ENCODE measurements at places on chromosomes 12 and 14.

GRCh38 chr12:92717202-92717601, 14.4 kb downstream of the PLEKHG7 start:
- H3K36me3 ChIP-seq, result peaks cover 7% of the 10 kb centered on the region
- H3K27me3 ChIP-seq, result no peaks in the 10 kb centered on the region
- no peak overlapping the region for H3K27ac ChIP-seq
- H3K4me1 ChIP-seq, result peaks cover 4% of the 10 kb centered on the region

- DNase-seq, result no peak
- no peak overlapping the region for H3K4me3 ChIP-seq
- H3K4me1 ChIP-seq, result peaks cover 21% of the 10 kb centered on the region
Measured at GRCh38 chr12:62694632-62695031, 228.0 kb downstream of the MON2 start.

DNA sequence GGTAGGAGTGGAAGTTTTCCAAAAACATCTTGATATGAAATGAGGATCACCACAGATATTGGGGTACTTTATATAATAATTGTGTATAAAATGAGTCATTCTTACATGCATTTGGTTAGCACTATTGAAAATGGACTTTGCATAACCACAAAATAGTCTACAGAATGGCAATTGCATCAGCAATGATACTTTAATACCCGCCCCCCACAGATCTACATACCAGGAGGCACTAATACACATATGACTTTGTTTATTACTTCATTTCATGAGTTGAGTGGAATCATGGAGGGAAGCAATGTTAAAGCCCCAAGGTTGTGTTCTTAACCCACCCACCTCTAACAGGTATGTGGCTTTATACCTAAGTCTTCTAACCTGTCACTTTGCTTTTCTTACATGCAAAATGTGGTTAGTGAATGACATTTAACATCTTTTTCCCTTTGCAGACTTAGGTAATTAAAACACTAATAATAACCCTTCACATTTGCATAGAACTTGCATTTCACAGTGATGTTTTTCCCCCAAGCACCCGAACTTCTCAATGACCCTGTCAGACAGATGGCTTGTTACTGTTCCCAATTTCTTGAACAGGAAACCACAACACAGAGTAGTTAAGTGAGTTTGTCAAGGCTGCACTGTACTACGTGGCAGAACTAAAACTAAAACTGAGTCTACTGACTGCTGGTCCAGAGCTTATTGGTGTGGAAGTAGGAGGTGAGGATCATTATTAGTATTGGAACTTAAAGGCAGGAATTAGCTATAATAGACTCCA, 101.9 kb downstream of the NPAS3 start:
- no peaks in the 10 kb centered on the region for H3K27me3 ChIP-seq
- DNase-seq, result no peak
- H3K27ac ChIP-seq, result no peak overlapping the region
- H3K36me3 ChIP-seq, result peaks cover 40% of the 10 kb centered on the region
- peaks cover 19% of the 10 kb centered on the region for H3K4me1 ChIP-seq
- H3K4me3 ChIP-seq, result no peak overlapping the region

- no peak overlapping the region for H3K27ac ChIP-seq
- no peak for DNase-seq
- no peaks in the 10 kb centered on the region for H3K4me1 ChIP-seq
- no peak overlapping the region for H3K4me3 ChIP-seq
- no peaks in the 10 kb centered on the region for H3K27me3 ChIP-seq
Measured at GRCh38 chr12:65997056-65997455, 133.5 kb downstream of the LLPH start.

GRCh38 chr12:89985935-89986334, 277.3 kb upstream of the ATP2B1 start:
- DNase-seq, result no peak
- H3K4me1 ChIP-seq, result peaks cover 16% of the 10 kb centered on the region
- no peak overlapping the region for H3K27ac ChIP-seq
- no peaks in the 10 kb centered on the region for H3K27me3 ChIP-seq
- H3K36me3 ChIP-seq, result no peaks in the 10 kb centered on the region

Measured in neural crest cell (in vitro differentiated cells).